ENCODE measurements at places on chromosomes 11 and 22.

DNA sequence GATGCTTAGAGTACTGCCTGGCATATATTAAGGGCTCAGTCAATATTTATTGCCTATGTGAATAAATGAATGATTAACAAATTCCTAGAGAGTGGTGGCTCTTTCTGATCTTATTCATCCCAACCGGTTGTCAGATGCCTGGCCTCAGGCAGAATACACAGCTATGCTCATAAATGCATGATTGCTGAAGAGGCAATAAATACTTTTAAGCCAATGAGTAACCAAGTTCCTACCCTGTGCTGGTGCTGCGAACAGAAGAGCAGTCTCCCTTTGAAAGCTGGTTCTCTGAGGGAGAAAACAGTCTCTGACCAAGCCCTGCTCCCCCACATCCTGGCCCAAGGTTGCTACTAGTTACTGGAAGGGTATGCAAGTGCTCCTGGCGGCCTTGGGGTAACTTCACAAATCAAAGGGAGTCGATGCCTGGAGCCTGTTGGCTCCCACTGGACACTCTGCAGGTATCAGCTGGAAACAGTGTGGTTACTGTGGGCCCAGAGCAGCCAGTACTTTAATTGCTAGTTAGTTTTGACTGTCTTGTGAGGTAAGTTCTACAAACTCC, 2.8 kb downstream of the USH1C start:
- DNase-seq: no peak

DNA sequence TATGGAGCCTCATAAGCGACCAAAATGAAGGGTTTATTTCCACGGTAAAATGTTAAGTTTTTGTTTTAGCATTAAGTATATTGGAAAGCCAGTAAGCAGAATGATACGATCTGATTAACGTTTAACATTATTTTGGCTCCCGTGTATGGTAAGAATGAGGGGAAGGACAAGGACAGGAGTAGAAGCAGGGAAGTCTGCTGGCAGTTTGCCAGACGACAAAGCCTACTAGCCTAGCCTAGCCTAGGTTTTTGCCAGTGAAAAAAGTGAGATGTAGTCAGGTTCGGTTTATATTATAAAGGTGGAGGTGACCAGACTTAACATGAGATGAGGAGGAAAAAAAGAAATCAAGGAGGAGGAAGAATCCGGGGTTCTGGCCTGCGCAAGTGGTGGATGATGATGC, 78.9 kb upstream of the ARHGAP32 start:
- no peak for DNase-seq

DNA sequence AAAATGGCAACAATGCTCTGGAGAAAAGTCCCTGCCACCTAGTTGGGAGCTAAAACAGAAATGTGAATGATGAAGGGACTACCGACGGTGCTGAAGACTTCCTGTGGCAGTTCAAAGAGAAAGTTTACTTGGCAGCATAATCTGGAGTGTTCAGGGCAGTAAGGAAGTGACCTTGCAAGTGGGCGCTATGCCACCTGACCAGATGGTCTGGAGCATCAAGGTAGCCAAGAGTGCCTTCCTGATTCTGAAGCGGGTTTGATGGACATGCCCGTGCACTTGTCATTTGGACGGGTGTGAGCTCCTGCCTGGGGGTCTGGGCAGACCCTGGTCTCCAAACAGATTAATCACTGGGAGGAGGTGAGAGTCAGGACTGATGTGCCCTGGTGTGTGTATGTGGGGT, 1.8 kb upstream of the SNX19 start:
- DNase-seq: no peak

- no peak for DNase-seq
These were observed 1181.0 kb upstream of the TENM4 start for GRCh38 chr11:80621871-80622270.

DNA sequence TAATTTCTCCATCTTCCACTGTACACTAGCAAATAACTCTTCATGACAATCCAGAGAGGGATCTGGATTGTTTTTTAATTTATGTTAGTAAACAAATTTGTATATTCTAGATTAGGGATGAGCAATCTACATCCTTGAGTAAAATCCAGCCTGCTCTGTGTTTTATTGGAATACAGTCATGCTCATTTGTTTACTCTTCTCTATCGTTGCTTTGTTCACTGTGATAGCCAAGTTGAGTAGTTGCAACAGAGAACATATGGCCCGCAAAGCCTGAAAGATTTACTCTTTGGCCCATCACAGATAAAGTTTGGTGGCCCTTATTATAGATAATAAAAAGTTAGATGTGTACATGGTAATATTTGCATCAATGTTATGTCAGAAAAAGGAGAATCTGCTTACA, 6.2 kb upstream of the BLID start:
- no peak for DNase-seq

DNA sequence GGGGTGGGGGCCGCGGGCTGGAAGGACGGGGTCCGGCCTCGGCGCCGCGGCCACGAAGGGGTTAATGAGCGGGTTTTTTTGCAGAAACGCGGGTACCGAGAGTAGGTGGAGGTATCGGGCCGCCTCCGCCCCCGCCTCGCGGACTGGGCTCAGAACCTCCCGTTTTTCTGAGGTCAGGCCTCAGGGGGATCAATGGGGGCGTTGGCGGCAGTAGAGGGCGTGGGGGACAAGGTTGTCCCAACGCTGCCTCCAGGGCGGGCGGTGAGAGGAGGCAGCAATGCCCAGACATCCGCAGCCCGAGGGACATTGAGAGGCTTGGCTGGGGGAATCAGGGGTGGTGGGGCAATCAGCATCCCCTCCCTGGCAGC, 34.8 kb upstream of the PRODH start:
- no peak for DNase-seq

DNA sequence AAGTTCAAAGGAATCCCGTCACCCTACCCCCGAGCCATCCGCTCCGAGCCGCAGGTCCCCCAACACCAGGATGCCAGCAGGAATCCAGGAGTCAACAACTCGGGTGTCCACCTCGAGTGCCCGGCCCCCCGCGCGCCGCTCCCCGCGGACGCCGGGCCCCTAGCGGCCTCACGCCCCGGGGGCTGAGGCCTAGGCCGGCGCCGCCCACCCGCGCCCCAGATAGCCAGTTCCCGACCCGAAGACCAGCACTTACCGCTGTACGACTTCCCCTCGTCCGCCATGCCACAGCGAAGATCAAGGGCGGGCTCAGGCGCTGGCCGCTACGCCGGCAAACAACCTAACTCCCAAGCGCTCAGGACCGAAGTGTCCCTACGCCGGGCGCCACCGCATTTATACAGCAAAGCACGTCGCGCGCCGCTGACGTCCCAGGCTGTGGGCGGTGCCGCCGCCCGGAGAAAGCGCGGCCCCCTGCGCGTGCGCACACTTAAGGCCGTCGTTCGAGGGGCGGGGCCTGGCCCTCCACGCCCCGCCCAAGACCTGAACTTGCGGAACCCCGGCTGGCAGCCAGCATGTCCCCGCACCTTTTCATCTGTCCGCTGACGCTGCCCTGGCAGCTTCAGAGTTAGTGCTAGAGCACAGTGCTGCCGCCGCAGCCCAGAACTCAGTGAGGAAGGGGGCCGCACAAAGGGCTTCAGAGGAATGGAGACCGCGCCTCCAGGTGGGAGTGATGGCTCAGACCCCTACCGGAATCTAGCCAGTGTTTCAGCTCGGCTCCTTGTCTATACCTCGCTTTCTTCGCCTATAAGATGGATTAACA, at the start of gene NXF1:
TSS of gene NXF1 (minus strand) at position 365 of the 817 bp plus-strand sequence. CDS start at position 281, 84 bp downstream.
- peak; percentile 89 for DNase-seq

- DNase-seq: no peak
These were observed 67.7 kb downstream of the SNX19 start for GRCh38 chr11:130848361-130849214.

- DNase-seq: no peak
These were observed 143.1 kb upstream of the MPPED2 start for GRCh38 chr11:30729187-30729713.

- DNase-seq: no peak
These were observed 175.5 kb downstream of the ETS1 start for GRCh38 chr11:128411812-128412211.

DNA sequence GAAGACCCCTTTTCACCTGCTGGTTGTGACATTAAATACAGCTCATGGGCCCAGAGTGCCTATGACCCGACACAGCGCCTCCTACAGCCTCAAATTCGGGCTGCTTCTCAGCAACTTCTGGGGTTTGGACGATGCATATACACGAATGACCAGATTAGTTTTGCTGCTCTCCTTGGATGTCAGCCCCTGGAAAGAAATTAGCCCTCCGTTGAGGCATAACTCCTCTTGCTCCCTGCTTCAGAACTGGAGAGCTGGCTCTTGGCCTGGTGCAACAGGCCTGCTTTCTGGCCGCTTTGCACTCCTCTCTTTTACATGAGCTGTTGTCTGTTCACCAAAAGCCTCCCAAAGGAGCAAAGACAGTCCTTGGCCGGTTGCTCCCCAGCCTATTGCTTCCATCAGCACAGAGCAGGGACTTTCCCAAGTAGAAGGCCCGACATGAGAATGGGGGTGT, 3.3 kb downstream of the TECTA start:
- DNase-seq: no peak

GRCh38 chr11:10692531-10693115, 932 bp downstream of the IRAG1 start:
- no peak for DNase-seq

- DNase-seq: no peak
These were observed 78.6 kb downstream of the SYN3 start for GRCh38 chr22:32979606-32980005.

GRCh38 chr11:19827399-19828135, 114.9 kb downstream of the NAV2 start:
- no peak for DNase-seq

DNA sequence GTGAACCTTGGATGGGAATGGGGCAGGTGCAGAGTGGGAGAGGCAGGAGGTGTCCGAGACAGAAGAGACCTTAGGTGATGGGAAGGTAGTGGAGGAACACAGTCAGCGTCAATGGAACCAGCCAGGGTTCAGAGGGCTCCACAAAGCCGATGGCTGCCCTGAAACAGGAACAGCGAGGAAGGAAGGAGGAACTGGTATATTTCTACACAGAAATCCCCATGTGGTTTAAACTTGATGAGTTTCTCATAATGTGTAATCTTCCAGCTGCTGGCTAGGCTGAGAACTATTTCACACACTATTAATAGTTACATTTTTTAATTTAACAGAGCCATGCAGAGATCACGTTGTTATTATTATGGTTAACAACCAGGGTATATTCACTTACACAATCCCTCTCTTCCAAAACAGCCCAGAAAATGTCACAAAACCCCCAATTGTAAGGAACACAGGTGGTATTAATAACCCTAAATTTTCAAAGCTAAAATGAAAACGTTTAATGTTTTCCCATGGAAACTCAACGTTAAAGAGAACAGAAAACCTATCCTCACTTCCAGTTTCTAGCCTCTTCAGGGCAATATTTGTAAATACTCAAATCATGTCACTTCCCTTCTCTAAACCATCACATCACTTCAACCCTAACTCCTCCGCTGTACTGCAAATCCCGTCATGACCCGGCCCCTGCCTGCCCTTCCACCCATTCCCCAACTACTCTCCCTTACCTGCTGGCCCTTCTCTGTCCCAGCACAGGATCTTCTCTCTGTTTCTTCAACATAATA, 74.5 kb upstream of the ARFGAP3 start:
- peak; percentile 51 for DNase-seq

- no peak for DNase-seq
These were observed 146.0 kb upstream of the SEZ6L start for GRCh38 chr22:26023104-26023775.

DNA sequence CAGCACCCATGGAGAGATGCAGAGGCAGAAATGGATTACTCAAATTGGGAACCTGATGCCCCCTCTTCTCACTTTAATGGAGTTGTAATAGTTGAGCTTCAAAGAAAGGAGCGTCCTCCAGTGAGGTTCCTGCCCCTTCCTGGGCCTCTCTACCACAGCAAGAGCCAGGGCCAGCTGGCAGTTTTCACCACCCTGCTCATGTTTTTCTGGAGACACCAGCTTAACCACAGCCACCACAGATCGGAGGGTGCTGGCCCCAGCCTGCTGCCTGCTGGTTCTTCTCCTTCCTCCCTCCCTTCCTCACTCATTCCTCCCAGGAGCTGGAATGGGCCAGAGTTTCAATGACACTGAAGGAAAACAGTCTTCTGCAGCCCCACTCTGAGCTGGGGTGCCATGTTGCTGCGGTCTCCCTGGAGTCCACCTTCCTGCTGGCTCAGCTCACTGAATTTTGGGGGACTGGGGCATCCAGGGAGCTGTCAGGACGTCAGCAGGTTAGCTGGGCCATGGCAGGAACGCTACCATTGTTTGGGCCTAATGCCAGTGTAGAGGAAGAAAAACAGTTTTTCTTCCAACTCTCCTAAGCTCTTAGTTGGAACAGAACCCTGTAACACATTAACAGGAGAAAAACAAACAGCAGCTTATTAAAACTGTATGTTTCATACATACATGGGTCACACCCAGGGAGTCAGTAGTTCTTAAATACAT, 57.7 kb downstream of the TRAF6 start:
- DNase-seq: peak; percentile 71

GRCh38 chr11:104105155-104105554, 58.8 kb downstream of the PDGFD start:
- no peak for DNase-seq

DNA sequence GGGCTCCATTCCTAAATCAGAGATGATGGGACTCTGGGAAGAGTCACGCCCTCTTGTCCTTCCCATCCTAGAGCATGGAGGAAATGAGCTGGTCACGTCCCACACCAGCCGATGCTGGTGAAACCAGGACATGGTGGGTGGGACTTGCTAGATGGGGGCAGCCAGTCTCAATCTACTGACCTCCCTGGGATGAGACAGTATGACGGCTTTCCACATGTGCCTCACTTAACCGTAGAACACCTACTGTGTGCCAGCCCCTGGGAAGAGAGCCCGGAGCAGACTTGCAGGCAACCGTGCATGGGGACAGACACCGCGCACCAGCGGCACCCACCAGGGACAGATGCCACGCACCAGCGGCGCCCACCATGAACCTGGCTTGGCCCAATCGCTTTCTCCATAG, 3.8 kb downstream of the OSBPL5 start:
- DNase-seq: peak; percentile 34

- peak; percentile 91 for DNase-seq
These were observed 11.7 kb downstream of the SEC14L2 start for GRCh38 chr22:30408388-30409102.

DNA sequence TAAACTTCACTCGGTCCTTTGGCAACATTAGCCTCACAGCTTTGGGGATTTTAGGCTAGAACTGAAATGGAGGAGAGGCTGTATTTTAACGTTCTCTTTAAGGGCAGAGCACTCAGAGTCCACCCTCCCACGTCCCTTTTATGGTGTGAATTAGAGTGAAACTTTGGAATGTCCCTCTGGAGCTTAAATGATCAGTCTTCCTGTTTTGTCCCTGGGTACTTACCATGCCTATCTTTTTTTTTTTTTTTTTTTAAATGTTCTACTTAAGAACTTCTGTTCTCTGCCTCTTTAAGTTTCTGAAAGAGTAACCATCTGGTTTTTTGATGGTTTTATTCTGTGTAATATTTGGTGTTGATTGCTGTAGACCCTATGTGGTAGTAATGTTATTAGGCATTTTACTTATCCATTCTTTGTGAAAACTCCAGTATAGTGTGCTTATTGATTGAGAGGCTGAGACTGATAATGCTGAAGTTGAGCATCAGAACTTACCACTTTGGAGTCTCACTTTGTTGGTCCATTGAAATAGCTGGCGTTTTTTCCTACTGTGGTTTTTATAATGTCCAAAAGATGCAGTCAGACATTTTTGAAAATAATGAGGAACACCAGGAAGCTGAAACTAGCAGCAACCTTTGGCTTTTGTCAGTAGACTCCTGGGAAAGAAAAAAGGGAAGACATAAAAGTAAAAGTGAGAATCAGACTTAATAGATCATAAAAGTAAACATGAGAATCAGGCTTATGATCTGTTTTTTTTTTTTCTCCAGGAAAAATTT, 11.6 kb downstream of the UVRAG start:
- peak; percentile 80 for DNase-seq

- DNase-seq: no peak
These were observed 68.7 kb upstream of the NECTIN1 start for GRCh38 chr11:119797736-119798135.

- DNase-seq: peak; percentile 51
These were observed 5.4 kb downstream of the OR8B12 start for GRCh38 chr11:124538019-124538418.

All from fibroblast of skin of back (primary cell).